ENCODE measurements at places on chromosomes 5 and 9. TPM values are rescaled to one million over a fixed set of nuclear protein-coding genes. Genes with fewer than 3 reads are reported as not detected.

DNA sequence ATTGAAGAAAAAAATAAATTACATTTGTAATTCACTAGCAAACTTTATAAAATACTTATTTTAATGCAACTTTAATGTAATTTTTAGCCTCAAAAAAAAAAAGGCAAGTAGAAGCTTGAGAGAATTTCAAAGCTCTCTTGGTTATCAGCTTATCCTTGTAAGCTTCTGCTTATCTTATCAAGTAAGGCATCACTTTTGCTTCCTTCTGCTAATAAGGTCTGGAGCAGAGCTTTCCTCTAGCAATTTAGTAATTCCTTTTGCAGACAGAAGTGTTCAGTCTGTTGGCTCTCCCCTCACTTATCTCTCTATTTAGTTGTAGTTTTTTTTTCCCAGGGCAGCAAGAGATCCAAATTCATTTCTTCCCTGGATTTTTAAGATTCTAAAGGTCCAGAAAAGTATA lies 525.0 kb downstream of the ISL1 start:
- no peak for DNase-seq

DNA sequence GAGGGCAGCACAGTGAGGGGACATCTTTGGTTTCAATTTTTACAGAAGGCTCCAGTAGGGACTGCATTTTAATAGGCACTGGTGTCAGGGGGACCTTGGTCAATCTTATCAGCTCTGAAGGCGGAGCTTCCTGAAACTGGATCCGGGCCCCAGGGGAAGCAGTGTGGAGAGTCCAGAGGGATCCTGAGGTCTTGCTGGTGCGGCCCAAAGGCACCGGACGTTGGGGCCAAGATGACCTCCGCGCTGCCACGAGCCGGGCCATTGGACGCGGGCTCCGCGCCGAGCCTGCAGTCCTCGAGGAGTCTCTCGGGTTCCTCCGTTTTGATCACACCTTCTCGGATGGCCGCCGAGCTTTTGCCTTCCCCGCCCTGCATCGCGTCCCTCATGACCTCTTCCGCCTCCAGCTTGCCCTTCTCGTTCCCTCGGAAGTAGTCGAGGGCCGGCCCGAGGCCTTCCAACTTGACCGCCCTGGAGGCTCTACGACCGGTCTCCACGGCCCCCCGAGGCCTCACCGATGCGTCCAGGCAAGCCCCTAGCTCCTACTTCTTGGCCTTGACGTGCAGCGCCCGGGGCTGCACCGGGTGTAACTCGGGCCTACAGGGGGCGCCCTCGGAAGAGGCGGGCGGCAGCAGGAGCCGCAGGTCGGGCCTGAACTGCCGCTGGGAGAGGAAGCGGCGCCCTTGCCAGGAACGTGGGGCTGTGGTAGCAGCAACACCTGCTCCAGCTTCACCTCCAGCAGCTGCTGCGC lies 18.8 kb downstream of the C5orf52 start:
- no peak for DNase-seq

GRCh38 chr5:150655221-150655620 lies 5.8 kb upstream of the MYOZ3 start:
- no peak for DNase-seq

GRCh38 chr9:33159777-33160127 lies 7.4 kb downstream of the B4GALT1 start:
- DNase-seq: peak; percentile 90

GRCh38 chr9:26292943-26293342 lies 599.7 kb downstream of the CAAP1 start:
- no peak for DNase-seq

DNA sequence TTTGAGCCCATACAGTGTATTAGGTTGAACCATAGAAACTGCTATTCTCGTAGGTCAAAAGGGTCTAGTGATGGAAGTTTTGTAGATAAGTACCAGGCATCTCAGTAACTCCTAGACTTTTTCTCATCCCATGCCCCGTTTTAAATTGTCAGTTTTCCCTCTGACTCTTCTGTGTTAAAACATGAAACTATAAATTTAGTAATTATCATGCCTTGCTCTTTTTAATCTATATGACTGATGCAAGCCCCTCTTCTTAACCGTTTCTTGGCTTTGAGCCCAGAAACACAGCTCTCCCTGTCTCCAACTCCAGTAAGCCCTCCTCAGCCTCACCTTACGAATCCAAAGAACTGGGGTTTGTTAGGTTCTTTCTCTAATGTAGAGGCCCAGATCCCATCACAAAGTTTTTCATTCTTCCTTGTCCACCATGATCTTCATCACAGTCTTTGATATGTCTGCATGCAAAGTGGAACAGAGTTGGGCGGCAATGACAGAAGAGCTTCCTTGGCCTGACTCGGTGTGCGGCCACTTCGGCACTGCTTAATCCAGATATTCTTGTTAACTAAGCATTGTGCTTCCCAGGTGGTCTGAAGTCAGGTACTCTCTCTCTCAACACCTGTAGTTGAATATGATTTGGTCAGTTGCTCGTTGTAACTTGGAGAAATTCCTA lies 21.1 kb downstream of the RGMB start:
- no peak for DNase-seq

DNA sequence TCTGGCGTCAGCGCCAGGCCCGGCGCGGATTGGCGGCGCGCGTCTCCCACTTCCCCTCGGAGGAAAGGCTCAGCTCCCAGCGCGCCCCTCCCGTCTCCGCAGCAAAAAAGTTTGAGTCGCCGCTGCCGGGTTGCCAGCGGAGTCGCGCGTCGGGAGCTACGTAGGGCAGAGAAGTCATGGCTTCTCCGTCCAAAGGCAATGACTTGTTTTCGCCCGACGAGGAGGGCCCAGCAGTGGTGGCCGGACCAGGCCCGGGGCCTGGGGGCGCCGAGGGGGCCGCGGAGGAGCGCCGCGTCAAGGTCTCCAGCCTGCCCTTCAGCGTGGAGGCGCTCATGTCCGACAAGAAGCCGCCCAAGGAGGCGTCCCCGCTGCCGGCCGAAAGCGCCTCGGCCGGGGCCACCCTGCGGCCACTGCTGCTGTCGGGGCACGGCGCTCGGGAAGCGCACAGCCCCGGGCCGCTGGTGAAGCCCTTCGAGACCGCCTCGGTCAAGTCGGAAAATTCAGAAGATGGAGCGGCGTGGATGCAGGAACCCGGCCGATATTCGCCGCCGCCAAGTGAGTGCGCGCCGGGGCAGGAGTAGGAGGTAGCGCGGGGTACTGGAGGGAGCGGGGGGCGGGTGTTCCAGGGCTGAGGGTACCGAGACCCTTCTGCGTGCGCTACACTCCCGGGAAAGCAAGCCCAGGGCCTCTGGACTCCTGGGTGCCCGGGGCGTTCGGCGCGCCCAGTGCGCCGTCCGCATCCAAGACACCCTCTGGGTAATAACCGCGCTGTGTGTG lies at the start of gene MSX2:
Gene MSX2, plus strand, starts transcription at position 99 of the 777 bp plus-strand sequence. Its CDS starts 78 bp downstream, at position 177.
- peak; percentile 97 for DNase-seq

GRCh38 chr5:105807951-105808350 lies 1862.8 kb downstream of the EFNA5 start:
- DNase-seq: no peak

GRCh38 chr9:20508242-20508641 lies 114.1 kb downstream of the MLLT3 start:
- DNase-seq: no peak

GRCh38 chr5:41869151-41869723 lies 988 bp downstream of the OXCT1 start:
- peak; percentile 24 for DNase-seq

GRCh38 chr9:121945281-121945680 lies 147.8 kb downstream of the TTLL11 start:
- no peak for DNase-seq

DNA sequence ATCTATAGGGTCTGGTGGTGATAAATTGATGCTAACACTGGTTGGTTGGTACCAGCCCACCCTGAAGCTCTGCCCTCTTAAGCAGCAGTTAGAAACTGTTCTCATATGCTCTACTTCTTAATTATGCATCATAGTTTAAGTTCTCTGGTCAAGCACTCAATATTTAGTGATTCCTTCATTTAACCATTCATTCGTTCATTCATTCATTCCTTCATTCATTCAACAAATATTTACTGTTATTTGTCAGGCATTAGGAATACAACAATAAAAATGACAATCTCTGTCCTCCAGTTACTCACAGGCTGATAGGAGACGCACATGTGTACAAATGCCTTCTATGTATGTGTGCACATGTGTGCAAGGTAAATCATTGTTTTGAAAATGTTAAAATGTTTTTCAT lies 54.6 kb downstream of the TRIM32 start:
- DNase-seq: no peak

GRCh38 chr9:109894921-109895758 lies 115.1 kb downstream of the PALM2AKAP2 start:
- DNase-seq: no peak

DNA sequence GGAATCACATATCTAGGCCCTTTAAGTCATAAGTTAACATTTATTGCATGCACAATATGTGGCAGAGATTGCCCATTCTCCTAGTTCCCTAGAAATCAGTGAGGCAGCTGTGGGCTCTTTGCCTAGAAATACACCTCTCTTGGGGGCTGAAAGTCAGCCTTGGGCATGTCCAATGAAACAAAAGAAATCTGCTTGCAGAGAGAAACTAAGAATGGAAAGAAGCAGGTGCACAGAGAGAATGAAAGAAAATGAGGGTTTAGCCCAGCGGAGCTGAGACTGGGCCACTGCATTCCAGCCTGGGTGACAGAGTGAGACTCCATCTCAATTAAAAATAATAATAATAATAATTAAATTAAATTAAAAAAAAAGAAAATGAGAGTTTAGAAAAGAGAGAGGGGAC lies 57.3 kb upstream of the DAB2 start:
- DNase-seq: no peak

DNA sequence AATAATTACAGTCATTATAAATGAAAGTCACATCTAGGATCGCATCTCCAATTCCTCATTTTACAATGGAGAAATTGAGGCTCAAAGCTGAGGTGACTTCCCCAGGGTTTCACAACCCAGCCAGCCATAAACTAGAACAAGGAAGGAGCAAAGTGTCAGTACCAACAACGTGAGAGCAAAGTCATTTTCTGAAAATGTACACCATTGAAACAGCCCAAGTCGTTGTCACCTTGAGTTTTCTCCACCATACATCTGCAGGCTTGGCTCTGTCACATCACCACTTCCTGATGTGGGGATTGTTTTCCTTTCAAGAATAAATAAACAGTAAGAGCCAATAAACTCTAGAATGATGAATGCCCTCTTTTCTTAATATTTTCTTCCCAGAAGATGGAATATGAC lies 184.5 kb upstream of the PTGER4 start:
- no peak for DNase-seq

DNA sequence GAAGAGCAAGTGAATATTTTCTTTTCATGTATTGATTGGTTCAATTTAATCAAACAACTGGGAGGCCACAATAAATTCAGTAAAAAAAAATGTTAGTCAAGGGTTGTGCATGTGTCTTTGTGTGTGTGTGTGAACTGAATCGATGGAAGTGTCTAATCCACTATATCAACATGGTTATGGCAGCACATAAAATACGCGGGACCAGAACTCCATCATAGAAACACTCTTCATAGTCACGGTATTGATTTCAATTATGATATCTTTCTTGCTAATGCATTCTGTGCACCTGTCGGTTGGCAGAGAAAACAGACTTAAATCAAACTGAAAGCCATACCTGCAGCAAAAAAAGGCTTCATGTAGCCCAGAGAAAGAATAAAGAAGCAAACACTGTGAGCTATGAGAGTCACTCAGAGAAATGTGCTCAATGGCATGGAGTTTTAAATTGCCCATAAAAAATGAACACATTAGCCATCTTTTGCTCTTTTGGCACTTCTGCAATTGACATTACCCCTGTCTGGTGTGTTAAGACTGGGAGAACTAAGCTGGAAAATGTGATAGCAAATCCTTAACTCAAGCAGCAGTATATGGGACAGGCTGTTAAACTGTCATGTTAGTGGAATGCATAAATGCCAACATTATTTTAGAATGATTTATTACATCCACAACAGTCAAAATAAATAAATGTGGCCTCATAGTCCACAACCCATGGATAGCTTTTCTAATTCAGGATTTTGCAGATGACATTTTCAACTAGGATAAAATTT lies 642.4 kb upstream of the C9orf72 start:
- DNase-seq: no peak

DNA sequence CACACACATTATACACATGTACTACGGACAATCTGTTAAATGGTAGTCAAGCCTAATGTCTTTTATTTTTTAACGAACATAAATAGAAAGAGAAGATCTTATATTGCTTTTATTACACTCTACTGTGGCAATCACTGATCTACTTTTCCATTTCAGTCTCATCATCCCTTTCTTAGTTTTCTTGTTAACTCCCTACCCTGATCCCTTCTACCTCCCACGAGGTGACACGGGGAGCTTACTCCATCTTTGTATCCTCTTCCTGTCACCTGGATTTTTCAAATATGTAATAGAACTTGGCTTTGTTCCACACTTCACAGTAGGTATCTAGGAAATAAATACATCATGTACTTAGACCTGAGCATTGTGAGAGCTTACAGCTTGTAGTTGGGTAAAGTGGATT lies 211.0 kb downstream of the PIK3R1 start:
- no peak for DNase-seq

GRCh38 chr9:107281922-107282667 lies 984 bp upstream of the RAD23B start:
- DNase-seq: no peak

GRCh38 chr9:107650321-107650720 lies 160.8 kb upstream of the KLF4 start:
- DNase-seq: no peak

DNA sequence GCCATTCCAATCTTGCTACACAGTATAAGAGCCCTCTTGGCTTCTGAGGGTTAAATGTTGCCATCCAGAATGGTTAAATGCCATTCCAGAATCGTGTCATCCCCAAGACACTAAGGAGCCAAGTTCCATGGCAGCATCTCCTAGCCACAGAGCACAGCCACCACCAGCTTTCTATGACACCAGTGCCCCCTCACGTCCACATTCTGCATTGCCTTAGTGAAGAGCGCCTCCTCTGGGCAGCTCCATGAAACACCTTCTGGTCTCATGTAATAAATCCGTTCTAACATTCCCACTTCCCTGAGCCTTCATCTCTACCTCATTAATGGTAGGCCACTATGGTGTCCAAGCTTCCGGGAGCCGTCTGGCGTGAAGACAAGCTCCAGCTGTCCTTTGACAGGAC lies 12.4 kb downstream of the CBY3 start:
- no peak for DNase-seq

DNA sequence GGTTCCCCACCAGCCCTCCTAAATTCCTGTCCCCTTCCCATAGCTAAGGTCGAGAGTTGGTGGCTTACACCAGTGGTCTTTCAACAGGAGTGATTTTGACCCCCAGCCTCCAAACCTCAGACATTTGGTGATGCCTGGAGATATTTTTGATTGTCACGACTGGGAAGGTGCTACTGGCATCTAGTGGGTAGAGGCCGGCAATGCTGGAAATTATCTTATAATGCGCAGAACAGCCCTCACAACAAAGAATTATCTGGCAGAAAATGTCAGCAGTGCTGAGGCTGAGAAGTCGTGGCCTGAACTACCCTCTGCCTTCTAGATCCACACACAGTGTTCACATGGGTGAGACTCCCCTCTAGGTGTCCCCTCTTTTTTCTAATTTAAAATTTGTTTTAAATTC lies 69.6 kb downstream of the IL31RA start:
- no peak for DNase-seq

HAPLN1 gene
- not detected for total RNA-seq

SETX gene
- total RNA-seq: 34.7 TPM

MINAR2 gene
- not detected for total RNA-seq

TXNDC8 gene
- total RNA-seq: not detected

TNFSF15 gene
- 0.26 TPM for total RNA-seq

LCP2 gene
- 6.5 TPM for total RNA-seq

PCDHGA8 gene
- 2.2 TPM for total RNA-seq

All from lower leg skin (tissue), 4 donors.